ENCODE measurements at places on chromosomes 3 and 15. TPM values are rescaled to one million over a fixed set of nuclear protein-coding genes. Genes with fewer than 3 reads are reported as not detected.

DNA sequence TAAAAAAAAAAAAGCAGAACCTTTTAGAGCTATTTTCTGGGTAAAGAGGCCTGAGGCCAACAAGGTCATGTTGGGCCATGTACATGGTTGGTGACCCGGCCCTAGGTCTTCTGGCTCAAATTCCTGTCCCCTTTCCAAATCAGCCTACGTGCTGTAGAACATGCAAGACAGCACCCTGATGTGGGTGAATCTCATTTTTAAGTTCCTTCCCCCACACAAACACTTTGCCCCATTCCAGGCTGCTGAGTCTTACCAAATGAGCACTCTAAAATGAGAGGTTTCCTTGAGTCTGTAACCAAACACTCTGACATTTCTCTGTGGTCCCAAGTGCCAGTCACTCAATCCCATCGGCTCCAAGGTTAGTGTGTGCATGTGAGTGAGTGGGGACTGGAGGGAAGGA lies 9.4 kb downstream of the BCL6 start:
- DNase-seq = no peak
- peaks cover 20% of the 10 kb centered on the region for H3K4me1 ChIP-seq
- H3K36me3 ChIP-seq = no peaks in the 10 kb centered on the region
- H3K27me3 ChIP-seq = no peaks in the 10 kb centered on the region
- H3K4me3 ChIP-seq = no peak overlapping the region

DNA sequence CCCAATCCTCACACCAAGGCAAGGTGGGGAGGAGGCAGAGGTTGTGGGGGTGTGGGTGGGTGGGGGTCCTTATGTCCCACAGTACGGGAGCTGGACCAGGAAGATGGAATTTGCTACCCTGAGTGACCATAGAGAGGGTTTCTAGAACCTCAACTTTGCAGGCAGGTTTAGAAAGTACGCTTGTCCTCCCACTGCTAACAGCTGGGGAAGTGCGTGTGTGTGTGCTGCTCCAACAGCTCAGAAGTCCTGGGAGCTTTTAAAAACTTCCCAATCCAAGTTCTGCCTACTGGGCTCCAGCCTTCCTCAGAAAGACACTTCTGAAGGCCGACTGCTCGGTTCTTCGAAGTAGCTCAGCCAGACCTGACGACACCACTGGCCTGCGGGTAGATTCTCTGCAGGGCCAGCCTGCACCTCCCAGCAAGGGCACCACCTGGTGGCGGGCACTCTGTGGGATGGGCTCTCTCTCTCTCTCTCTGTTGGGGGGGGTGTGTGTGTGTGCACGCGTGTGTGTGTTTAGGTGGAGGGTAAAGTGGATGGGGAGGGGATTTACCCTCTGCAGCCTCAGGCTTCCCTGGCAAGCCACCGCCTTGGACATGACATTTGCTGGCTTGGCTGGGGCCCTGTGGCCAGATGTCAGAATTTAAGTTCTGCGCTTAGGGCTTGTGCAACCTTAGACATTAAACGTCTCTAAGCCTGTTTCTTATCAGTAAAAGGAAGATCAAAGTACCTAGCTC lies 15.6 kb downstream of the TMEM158 start:
- no peak overlapping the region for H3K4me3 ChIP-seq
- H3K36me3 ChIP-seq = no peaks in the 10 kb centered on the region

P2RY13 gene
- not detected for polyA plus RNA-seq

DNA sequence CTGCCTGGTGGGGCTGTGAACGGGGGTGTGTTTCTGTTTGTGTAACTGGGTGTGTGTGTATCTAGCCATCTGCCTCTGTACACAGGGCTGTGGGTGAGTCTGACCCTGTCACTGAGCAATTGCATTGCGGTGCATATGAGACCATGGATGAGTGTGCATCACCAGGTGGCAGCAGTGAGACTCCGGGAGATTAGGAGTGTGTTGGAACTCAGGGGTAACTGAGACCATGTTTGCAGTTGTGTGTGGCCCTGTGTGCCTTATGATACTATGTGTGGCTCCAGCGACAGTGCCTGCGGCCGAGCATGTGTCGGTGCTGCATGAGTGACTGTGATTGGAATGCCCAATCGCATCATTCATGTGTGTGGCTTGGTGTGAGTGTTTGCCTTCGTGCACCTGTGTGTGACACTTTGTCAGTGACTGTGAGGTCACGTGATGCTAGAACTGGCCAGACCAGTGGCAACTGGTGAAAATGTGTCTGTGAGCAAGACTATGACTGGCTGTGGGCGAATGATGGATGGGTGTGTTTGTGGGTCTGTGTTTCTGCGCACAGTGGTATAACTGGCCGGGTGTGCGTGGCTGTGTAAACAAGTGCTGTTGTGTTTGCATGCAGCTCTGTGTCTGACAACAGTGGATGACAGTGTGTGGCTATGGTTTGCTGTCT lies 14.0 kb downstream of the VILL start:
- H3K27me3 ChIP-seq = no peaks in the 10 kb centered on the region
- peak; percentile 45 for DNase-seq
- peaks cover 6% of the 10 kb centered on the region for H3K4me1 ChIP-seq
- H3K27ac ChIP-seq = no peak overlapping the region
- peaks cover 51% of the 10 kb centered on the region for H3K36me3 ChIP-seq

DNA sequence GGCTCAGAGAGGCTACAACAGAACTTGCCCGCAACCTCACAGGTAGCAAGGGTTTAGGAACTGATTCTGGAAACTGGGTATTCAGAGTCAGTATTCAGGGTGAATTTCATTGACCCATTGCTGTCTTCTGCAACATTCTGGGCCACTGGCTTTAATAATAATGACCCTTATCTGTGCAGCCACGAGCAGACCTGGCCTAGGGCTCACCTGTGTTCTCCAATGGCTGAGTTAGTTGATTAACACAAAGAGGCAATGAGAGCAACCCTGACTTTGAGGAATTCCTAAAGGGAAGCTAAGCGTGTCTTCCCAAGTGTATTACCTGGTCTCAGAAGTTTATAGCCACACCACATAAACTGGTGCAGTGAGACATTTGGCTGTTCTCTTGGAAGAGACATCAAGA lies 289.9 kb downstream of the EPHB1 start:
- H3K27ac ChIP-seq = no peak overlapping the region
- no peaks in the 10 kb centered on the region for H3K4me1 ChIP-seq

DNA sequence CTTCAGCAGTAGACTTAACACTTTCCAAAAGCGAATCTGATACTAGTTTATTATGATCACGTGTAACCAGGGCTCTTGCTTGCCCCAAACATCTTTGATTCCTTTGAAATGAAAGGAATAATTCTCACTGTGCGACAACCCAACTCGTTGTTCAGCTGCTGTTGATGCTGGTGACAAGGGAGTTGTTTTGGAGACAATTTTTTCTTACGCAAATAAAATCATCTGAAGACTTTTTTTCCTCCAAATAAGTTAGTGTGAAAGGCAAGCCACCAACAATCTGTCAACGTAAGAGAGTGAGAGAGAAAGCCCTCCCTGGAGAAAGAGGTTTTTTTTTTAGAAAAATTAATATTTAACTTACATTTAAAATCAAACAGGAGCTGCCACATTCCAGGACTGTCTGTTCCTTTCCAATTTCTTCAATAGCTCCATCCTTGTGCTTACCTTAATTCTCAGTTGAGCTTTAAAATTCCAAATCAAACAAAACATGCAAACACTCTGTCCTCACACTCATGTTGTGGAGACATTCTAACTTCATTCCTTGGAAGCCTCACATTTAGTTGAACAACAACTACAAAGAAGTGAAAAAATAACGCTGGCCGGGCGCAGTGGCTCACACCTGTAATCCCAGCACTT lies 4.9 kb upstream of the P3H2 start:
- H3K36me3 ChIP-seq = no peaks in the 10 kb centered on the region
- H3K4me1 ChIP-seq = no peaks in the 10 kb centered on the region
- no peak overlapping the region for H3K27ac ChIP-seq

GRCh38 chr3:74559261-74559660 lies 55.2 kb downstream of the CNTN3 start:
- no peak overlapping the region for H3K4me3 ChIP-seq
- H3K4me1 ChIP-seq = no peaks in the 10 kb centered on the region
- no peak overlapping the region for H3K27ac ChIP-seq

GRCh38 chr3:142418926-142419592 lies 28.8 kb downstream of the XRN1 start:
- DNase-seq = no peak
- H3K27me3 ChIP-seq = no peaks in the 10 kb centered on the region
- H3K4me1 ChIP-seq = no peaks in the 10 kb centered on the region
- peaks cover 42% of the 10 kb centered on the region for H3K36me3 ChIP-seq

Measured in CD4-positive, alpha-beta memory T cell (primary cell).